Activated CD4-positive, alpha-beta T cell treated with anti-CD3 and anti-CD28 coated beads, Interleukin-2, amount 50 U/mL, for 48 hours (primary cell): ENCODE measurements at places on chromosomes 7 and 10.

DNA sequence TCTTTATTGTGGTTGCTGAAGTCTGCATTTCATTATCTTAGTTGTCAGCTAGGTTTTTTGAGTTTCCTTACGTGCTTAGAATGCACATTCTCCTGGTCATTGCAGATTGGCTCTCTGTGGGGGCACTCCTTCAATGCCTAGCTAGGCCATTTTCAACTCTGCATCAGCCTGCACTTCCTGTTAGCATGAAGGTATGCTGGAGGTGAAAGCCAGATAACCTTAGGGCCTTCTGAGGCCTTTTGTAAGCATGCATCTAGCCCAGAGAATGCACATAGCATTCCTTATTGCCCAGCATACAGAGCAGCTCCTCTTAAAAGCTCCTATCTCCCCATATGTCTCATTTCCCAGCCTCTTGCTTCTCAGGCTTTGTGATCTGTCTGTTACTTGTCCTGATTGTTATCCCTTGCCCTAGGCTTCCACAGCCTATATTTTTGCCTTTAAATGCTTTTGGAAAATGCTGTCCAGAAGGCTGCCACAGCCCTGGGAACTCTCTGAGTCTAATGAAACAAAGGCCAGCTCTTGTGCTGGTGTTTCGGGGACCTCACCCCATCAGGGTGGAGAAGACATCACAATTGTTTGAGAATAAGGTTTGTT is 108.1 kb upstream of the IGFBP3 start:
- no peak for DNase-seq

GRCh38 chr10:106873770-106874603 is 290.5 kb downstream of the SORCS1 start:
- DNase-seq: no peak

- DNase-seq: no peak
Observed at GRCh38 chr7:1693419-1693990, 23.4 kb downstream of the ELFN1 start.

DNA sequence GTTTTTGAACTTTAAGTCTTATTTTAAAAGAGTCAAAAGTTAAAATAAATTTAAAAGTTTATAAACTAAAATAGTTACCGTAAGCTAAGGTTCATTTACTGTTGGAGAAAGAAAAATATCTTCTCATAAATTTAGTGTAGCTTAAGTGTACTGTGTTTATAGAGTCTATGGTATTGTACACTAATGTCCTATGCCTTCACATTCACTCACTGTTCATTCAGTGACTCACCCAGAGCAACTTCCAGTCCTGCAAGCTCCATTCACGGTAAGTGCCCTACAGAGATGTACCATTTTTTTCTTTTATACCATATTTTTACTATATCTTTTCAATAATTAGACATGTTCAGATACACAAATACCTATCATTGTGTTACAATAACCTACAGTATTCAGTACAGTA is 97.6 kb downstream of the PTN start:
- no peak for DNase-seq

- DNase-seq: no peak
Observed at GRCh38 chr10:129560361-129560760, 93.3 kb downstream of the MGMT start.

DNA sequence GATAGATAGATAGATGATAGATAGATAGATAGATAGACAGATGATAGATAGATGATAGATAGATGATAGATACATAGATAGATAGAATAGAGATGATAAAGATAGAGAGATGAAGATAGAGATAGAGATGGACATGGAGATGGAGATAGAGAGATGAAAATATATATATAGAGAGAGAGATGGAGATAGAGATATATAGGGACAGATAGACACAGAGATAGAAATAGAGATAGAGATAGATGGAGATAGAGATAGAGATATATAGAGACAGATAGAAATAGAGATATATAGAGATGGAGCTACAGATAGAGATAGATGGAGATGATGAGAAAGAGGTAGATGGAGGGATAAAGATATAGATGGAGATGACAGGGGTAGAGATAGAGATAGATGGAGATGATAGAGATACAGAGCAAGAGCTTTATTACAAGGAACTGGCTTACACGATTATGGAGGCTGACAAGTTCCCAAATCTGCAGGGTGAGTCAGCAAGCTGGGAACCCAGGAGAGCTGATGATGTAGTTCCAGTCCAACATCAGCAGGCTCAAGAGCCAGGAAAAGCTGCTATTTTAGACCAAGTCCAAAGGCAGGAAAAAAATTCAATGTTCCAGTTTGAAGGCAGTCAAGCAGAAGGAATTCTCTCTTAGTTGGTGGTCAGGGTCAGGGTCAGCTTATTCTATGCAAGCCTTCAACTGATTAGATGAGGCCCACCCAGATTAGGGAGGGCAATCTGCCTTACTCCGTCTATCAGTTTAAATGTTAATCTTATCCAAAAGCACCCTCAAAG is 37.1 kb downstream of the CAV1 start:
- no peak for DNase-seq

- DNase-seq: no peak
Observed at GRCh38 chr10:623477-624311, 65.8 kb downstream of the DIP2C start.

- DNase-seq: no peak
Observed at GRCh38 chr7:118053353-118053752, 130.6 kb upstream of the LSM8 start.

DNA sequence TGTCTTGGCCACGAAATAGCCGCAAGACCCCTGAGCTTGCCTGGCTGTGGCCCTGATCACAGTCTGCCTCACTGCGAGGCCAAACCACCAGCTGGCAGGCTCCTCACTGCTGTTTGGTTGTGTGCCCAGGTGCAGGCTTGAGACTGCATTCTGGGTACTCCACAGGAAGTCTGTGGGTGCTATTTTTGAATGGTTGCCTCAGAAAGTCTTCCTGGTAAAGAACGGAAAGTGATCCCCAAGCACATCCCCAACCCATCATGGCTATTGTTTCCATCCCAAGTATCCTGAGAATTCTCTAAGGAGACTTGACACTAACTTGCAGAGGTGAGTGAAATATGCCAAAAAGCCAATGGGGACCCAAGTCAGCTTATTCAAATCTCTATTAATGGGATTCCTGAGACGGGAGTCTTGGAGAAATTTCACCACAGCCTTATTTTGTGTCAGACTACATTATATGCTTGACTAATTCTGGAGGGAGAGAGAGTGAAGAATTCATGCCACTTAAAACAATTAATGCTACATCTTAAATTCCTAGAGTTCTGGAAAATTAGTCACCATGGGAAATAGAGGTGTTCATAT is 170.9 kb downstream of the RAMP3 start:
- DNase-seq: no peak

GRCh38 chr7:30451539-30452279 is 26.9 kb downstream of the NOD1 start:
- no peak for DNase-seq

DNA sequence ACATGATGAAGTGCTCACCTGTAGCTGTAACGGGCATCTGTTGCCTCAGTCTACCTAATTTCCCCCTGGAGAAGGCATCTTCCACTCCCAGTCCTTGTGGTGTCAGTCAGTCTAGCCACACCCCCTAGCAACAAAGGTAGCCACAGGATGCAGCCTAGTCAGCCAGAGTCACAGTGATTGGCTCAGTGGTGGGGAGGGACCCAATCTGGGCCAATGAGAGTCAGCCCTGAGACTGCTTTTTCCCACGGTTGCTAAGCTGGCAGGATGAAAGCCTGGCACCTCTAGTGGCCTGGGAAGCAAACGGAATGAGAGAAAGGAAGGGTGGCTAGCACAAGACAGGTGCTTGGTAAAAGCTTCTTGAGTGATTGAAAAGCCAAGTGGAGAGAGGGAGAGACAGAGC is 118.6 kb downstream of the SH3PXD2A start:
- no peak for DNase-seq

- DNase-seq: no peak
Observed at GRCh38 chr7:94044806-94045205, 40.7 kb upstream of the BET1 start.

GRCh38 chr10:672203-672602 is 17.3 kb downstream of the DIP2C start:
- DNase-seq: no peak

DNA sequence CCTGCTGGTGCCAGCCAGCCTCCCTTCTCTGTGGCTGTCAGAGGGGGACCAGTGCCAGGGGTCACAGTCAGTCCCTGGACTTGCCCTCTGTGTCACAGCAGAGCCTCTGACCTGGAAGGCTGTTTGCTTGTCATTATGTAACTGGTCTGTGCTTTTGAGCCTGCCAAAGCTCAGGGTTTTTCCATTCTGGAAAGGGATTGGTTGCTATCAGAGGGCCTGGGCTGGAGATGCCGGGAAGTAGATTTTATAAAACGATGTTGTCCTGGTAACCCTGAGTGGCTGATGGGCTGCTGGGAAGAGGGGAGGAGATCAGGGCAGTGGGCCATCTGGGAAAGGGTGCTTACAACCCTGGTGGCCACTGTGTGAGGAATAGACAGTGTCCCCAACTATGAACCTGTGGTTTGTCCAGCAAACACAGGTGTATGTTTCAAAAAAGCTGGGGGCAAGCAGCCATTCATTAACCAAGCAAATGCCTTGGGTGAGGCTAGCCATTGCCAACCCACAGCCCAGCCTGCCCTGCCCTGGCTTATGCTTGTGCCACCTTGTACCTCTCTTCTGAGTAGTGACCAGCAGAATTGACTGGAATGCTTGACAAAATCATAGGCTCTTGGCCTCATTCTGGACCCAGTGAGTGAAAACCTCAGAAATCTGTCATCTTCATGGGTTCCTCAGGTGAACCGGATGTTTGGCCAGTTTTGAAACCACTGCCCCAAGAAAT is 21.6 kb downstream of the SFTPD start:
- no peak for DNase-seq

DNA sequence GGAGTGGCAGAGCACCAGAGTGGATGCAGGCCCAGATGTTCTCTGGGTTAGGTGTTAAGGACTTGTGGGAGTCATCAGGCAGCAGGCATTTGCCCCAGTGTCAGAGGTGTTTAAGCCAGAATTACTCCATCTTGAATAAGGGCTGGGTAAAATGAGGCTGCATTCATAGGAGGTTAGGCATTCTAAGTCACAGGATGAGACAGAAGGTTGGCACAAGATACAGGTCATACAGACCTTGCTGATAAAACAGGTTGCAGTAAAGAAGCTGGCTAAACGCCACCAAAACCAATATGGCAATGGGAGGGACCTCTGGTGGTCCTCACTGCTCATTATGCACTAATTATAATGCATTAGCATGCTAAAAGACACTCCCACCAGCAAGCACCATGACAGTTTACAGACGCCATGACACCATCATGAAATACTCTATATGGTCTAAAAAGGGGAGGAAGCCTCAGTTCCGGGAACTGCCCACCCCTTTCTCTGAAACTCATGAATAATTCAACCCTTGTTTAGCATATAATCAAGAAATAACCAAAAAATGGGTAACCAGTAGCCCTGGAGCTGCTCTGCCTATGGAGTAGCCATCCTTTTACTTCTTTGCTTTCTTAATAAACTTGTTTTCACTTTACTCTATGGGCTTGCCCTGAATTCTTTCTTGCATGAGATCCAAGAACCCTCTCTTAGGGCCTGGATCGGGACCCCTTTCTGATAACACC is 882 bp upstream of the LRRC61 start:
- DNase-seq: peak; percentile 69

DNA sequence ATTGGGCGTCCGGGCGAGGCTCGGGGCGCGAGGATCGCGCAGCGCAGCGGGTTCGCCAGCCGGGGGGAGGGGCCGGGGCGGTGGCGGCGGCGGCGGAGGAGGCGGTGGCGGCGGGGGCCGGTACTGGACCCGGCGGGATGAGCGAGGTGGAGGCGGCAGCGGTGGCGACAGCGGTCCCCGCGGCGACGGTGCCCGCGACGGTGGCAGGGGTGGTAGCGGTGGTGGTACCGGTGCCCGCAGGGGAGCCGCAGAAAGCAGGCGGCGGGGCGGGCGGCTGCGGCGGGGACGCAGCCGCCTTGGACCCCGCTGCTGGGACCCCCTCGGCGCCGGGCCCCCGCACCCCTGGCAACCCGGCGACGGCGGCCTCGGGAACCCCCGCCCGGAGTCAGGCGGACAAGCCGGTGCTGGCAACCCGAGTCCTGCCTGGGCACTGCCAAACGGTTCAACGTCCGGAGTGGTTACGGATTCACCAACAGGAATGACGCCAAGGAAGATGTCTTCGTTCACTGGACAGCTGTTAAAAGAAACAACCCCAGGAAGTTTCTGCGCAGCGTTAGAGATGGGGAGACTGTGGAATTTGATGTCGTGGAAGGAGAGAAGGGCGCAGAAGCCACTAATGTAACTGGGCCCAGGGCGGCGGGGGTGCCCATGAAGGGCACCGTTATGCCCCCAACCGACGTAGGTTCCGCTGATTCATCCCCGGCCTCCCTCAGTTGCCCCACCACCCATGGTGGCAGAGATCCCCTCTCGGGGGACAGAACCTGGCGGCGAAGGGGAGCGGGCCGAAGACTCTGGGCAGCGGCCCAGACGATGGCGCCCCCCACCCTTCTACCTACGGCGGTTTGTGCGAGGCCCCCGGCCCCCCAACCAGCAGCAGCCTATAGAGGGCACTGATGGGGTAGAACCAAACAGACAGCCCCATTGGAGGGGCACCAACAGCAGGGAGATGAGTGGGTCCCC is 100.3 kb upstream of the CPXM2 start:
- DNase-seq: no peak

GRCh38 chr7:104530251-104530650 is 201.8 kb downstream of the LHFPL3 start:
- no peak for DNase-seq

DNA sequence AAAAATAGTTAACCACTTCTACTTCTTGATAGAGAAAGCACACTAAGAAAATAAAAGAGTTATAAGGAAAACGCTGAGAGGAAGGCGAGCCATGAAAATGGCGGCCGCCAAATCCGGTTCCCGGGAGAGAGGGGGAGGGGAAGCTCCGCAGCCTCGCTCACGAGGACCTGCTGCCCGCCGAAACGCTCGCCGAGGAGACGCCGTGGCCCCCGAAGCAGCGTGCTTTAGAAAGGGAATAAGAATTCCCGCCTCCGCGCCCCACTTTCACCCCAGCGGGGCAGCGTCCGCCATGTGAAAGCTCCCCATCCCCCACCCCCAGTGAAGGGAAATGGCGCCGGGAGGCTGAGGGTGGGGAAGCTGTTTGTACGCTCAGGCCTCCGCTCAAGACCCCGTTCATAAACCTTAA is 505 bp downstream of the HNRNPA2B1 start:
- DNase-seq: peak; percentile 77

- DNase-seq: no peak
Observed at GRCh38 chr7:1329966-1330800, 97.5 kb downstream of the UNCX start.

- no peak for DNase-seq
Observed at GRCh38 chr7:95886501-95887090, 114.2 kb downstream of the DYNC1I1 start.

DNA sequence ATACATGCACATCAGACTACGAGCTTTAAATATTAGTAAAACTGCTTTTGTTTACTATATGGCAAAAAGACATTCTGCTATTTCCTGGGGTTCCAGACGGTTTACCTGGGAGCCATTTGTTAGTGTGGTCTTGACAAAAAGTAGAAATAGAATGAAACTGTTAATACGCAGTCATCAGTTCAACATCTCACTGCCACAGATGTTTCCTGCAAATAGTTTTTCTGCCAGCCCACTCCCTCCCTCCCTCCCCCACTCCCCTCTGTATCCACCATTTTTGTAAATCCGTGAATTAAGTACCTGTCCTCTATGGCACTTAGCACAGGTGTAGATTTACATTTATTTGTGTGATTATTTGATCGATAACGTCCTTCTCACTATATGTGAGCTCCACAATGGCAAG is 74.6 kb upstream of the TPK1 start:
- DNase-seq: no peak
